ENCODE measurements at places on chromosomes 7 and 10.

DNA sequence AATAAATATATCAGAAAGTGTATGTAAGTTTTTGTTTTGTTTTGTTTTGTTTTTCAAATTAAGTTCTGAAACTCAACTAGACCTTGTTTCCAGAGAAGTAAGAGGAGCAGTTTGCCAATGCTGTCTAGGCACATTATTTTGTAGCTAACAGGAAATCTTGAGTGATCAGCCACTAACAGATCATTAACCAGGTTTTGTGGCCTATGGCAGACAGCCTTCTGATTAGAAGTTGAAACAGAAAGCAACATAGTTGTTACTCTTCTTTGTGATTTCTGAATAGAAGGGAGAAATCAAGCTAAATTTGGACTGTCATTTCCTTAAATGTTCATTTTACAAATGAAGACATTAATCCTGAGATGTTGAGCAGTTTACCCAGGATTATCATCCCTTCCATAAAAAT is 142.6 kb downstream of the PLXDC2 start:
- DNase-seq = no peak

DNA sequence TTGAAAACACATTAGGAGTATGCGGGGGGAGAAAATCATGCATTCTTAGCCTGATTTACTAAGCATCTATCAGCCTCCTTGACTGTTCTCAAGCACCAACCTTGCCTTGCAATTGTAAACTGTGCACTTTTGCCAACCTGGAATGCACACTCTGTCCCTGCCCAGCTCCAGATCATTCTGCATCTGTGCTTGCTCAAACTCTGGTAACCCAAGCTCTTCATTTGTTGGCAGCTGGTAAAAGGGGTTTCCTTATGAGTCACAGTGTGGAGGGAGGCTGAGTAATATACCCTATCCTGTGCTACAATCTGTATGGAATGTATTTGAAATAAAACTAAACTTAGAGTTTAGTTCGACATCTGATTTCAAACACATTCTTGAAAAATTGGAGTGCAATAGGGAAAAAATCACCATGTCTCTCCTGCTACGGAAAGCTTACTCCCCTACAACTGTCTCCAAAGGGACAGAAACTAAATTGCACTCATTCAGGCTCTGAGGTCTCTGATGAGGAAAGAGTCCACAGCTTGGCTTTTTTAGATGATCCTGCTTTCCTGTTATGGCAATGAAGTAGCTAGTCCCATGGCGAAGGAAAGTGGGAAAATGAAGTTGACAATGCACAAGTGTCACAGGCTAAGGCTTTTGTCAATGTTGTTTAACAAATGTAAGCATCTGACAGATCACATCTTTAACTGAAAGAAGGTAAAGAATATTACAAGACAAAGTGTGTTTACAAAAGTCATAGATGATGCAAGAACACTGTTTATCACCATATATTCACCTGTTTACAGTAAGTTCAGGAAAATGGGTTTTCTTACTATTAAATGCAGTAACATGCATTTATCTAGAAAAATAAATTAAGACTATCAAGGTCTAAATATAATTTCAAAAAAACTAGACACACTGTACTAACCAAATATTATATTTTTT is 61.9 kb downstream of the TES start:
- DNase-seq = no peak

DNA sequence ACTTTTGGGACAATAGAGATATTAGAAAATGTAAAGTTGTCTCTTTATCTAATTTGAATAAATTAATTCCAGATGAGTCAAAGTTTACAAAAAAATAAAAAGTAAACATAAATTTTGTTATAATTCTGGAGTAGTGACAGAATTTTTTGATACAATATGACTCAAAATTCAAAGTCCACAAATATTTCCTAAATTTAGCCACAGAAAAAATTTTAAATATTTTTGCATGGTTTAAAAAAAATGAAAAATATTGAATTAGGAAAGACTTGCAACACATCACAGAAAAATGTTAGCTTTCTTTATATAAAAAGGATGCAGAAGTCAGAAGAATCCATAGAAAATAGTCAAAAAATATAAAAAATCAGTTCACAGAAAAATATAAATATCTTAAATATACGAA is 117.7 kb downstream of the ARHGAP21 start:
- DNase-seq = no peak

- no peak for DNase-seq
Observed at GRCh38 chr10:93072225-93072712, 1.4 kb upstream of the CYP26A1 start.

DNA sequence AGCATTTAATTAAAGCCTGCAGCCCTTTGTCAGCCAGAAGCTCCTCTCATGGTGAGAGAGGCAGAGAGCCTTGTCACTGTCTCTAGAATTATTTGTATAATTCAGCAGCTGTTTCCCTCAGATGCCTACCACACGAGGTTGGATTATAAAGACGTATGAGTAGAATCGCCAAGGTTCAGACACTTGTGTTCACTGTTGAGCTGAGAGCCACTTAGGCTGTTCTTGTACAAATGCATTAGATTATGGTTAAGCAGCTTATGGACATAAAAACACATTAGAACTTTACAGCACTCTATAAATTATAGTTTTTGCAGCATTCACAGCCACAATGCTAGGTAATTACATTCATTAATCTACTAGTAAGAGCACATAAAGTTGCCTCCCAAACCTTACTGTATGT is 282.6 kb downstream of the AUTS2 start:
- DNase-seq = no peak

DNA sequence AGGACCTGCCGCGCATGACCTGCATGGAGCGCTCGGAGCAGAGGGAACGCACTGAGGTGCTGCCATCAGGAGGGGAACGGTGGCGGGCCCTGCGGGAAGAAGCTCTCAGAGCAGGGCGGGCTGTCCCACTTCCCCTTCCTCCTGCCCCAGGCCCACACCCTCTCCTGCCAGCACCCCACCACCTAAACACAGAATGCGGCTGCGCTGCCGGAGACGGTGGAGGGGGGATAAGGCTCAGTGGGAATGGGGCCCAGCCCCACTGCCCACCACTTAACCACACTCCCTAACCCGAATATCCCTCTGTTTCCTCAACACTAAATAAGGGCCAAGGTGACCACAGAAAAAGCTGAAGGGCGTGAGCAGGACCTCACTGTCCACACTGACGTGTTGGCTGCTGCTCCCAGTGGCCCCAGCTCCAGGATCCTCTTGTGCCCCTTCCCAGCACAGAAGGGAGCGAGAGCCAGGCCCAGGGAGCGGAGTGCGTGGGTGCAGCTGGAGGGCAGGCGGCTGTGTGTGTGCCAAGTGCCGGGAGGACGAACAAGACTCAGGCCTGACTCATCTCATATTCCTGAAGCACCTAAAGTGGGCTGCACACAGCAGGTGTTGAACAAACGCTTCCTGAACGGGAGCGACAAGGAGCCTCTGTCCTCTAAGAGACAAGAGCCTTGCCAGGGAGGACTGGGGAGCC is 116.8 kb downstream of the MAD1L1 start:
- peak; percentile 26 for DNase-seq

DNA sequence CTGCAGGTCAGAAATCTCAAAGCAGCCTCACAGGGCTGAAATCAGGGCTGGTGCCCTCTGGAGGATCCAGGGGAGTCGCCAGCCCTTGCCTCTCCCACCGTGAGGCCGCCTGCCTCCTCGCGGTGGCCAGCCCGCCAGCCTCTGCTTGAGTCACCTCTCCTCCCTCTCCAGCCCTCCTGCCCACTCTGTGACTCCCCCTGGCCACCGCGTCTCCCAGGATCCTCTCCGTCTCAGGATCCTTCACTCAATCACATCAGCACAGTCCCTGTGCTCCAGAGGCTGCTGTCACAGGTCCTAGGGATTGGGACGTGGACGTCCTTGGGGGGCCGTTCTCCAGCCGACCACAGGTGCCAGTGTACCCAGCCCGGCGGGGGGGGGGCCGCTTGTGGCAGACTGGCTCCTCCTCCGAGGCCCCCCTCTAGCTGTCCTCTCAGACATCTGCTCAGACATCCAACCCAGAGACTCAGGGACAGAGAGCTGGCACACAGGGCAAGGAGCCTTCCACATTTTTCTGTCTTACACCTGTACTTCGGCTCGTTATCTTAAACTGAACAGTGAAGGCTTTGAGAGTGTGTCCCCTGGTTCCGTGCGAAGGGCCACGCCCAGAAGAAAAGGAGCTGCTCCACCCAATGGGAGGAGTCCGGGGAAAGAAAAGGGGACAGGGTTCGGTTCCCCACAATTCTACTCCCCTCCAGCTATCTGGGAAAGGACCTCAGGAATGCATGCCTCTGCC is 9.4 kb upstream of the PPP2R2D start:
- DNase-seq = no peak

DNA sequence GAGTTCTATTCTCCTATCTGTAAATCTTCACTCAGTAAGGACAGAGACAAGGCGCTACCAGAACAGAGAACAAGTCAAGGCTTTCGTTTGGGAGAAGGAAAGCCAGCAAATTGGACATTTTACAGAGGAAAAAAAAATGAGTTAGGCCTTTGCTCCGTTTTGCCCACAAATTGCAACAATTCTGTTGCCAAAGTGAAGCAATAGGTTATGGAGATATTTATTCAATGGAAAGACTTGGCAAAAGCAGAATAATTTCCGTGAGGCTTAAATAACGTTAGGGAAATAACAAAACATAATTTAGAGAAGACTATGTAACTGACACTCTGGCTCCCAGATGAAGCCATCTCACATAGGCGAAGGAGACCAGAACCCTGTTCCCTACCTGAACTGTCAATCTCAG is 67.5 kb downstream of the MKX start:
- no peak for DNase-seq

DNA sequence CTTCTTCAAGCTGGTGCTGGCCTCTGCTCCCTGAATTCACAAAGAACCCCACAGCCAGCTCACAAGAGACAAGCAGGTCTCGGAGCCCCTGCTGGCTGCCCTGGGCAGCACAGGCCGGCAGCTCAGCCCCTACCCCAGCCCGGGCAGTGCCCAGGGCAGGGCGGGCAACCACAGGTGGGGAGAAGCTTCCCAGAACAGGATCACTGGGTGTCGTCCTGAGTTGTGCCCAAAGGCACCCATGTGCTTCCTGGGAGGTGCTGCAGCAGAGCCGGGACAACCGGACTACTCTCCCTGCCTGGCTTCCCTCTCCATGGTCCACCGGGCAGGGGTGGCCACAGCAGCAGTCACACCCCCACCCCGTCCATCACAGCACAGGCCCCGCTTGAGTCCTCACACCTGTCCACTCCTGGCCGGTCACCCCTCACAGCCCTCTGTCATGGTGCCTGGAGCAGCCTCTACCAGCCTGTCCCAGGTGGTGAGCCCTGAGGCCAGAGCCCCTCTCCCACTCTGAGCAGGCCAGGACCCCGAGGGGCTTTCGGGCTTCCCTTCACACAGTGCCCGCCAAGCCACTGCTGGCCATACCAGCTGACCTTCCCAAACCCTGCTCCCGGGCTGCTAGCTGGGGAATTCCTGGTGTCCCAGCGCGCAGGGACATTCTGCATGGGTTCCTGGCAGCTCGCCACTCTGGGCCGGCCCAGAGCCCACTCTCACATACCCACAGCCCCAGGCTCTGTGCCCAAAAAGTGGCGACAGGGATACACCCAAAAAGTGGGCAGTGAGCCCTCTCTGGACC is 3.1 kb downstream of the RASGEF1A start:
- no peak for DNase-seq

DNA sequence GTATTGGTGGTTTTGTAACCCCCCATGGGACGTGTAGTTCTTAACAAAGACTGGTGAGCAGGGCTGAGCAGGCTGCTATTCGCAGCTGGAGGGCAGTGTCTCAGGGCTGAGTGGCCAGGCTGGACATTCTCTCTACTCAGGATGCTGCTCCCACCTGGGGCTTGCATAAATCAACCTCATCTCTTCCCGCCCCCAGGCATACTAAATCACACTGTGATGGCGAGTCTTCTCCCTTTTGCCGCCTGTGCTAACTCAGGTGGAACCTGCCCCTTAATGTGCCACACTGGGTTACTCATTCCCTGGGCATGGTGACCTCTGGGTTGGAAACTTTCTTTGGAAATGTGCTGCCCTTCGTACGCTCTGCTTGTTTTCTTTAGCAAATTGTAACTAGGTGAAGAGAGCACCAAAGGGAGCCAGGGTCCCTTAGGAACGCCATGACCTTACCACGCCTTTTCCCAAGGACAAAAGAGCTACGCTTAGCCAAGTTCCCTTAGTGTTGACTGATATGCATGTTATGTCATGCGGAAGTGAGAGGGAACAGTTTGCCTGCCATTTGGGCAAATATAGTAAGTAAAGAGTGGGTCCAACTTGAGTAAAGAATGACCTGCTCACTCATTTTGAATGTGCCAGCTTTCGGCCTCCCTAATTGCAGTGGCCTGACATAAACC is 40.4 kb upstream of the COBL start:
- DNase-seq = no peak

- DNase-seq = no peak
Observed at GRCh38 chr7:39341083-39341482, 225.1 kb upstream of the YAE1 start.

GRCh38 chr10:89342206-89342958 is 14.6 kb downstream of the IFIT3 start:
- DNase-seq = no peak

DNA sequence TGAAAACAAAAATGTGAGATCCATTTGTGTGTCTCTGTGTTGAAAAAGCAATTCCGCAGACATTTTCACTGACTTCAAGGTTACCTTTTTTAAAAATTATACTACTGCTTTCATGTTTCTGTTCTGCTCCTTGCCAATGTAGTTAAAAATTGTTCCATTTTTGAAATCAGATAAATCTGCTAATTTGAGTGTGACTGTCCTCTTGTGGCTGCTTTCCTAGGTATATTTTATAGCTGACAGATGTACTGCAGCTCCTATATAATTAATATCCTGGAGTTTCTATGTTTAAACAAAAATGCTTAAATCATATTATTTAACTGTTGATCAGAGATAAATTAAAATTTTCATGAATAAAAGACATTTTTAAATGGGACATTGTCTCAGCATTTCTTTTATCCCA is 177.6 kb upstream of the LRRTM3 start:
- no peak for DNase-seq

- DNase-seq = no peak
Observed at GRCh38 chr10:21318540-21319167, 206.8 kb downstream of the SKIDA1 start.

DNA sequence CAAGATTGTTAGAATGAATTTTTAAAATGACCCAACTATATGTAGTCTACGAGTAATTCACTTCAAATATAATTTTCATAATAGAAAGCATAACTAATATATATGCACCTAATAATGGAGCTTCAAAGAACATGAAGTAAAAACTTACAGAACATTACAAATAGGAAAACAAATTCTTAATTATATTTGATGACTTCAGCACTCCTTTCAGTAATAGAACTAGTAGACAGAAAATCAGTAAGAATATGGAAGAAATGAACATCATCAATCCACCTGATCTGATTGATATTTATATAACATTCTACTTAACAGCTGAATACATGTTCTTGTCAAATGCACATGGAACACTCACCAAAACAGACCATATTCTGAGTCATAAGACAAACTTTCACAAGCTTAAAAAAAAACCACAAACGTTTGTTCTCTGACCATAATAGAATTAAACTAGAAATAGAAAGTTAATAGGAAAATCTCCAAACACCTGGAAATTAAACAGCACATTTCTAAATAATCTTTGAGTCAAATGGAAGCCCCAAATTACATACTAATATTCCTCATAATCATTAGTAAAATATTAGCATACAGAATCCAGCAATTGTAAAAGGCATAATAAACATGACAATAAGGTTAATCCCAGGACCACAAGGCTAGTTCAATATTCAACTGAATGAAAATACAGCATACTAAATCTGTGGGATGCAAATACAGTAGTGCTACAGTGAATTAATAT is 48.0 kb downstream of the BRAF start:
- DNase-seq = no peak
